GM23248 (cell line): ENCODE measurements at places on chromosomes 12 and 14. TPM values are rescaled to one million over a fixed set of nuclear protein-coding genes. Genes with fewer than 3 reads are reported as not detected.
A peak's percentile ranks its signal among the peaks of the same experiment; 100 is the strongest.

DNA sequence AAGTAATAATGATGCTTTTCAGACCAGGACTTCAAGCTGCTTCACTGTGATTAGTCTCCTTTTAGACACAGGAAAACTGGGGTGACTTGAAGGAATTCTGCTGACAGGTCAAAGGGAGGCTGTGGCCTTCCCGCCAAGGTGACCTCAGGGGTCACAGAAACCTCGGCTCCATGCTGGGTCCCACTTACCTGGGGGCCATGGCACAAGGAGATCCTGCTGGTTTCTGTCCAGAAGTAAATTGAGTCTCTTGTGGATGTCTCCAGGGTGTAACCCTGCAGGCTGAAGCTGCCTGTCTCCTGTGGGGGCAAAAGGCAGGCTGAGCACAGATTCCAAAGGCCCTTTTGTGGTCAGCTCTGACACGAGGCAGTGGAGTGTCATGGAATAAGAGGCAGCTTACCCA, 138.7 kb upstream of the MED13L start:
- peaks cover 2% of the 10 kb centered on the region; the same call in 1 of the 2 replicates for H3K4me1 ChIP-seq
- H3K4me3 ChIP-seq: no peak overlapping the region
- DNase-seq: peak; percentile 15
- H3K27ac ChIP-seq: no peak overlapping the region
- no peaks in the 10 kb centered on the region for H3K27me3 ChIP-seq
- H3K36me3 ChIP-seq: no peaks in the 10 kb centered on the region

The SPX gene
- 0.63 and 1.2 TPM in 2 replicates for total RNA-seq

The CMA1 gene
- not detected in 2 replicates for total RNA-seq

GRCh38 chr14:64220056-64220455, 74.1 kb downstream of the ESR2 start:
- no peaks in the 10 kb centered on the region for H3K4me1 ChIP-seq
- H3K4me3 ChIP-seq: no peak overlapping the region
- no peaks in the 10 kb centered on the region for H3K36me3 ChIP-seq
- DNase-seq: no peak

DNA sequence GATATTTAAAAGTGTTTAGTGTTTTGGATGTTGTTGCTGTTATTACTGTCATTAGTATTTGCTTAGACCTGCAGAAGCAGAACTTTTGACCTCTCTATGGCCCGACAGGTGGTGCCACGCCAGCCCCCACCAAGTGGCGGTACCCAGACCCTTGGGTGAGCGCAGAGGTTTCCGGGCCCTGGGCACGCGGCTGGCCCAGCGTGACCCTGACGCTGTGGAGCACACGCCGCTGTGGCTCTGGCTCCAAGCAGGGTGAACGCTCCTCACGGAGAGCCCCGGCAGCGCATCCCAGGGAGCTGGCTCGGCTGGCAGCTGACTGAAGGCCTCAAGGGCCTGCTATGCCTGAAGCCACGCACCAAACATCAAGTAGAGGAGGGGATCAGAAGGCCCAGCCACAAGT, 22.6 kb downstream of the SLC25A47 start:
- no peak overlapping the region for H3K27ac ChIP-seq
- DNase-seq: no peak
- H3K27me3 ChIP-seq: no peaks in the 10 kb centered on the region

- no peaks in the 10 kb centered on the region for H3K27me3 ChIP-seq
- DNase-seq: peak; percentile 96
- peaks cover 24% of the 10 kb centered on the region for H3K4me1 ChIP-seq
Measured at GRCh38 chr12:6069437-6070093, 54.9 kb downstream of the VWF start.

The HVCN1 gene
- total RNA-seq: 4.1 and 7.6 TPM in 2 replicates

The KRT71 gene
- total RNA-seq: not detected in 2 replicates

The ACRBP gene
- total RNA-seq: not detected in 2 replicates

The OR6C6 gene
- not detected in 2 replicates for total RNA-seq

DNA sequence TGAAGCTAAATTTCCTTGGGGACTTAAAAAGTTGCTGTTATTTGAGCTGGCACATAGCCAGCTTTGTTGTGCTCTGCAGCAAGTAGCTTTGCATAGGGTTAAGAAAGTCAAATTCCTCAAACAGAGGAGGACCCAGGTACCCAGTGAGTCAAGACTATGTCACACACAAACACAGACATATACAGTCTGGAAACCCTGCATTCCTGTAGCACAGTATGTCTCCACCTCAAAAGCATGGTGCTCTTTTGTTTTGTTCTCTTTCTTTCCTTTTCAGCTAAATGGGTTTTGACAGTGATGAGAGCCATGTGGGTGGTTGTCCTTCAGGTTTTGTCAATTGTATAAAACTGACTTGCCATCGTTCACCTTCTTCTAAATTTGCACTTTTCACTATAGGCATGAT, 179.6 kb upstream of the DIO2 start:
- H3K4me3 ChIP-seq: no peak overlapping the region
- H3K27me3 ChIP-seq: no peaks in the 10 kb centered on the region
- H3K36me3 ChIP-seq: no peaks in the 10 kb centered on the region
- H3K27ac ChIP-seq: no peak overlapping the region
- peak; percentile 51 for DNase-seq

- H3K4me3 ChIP-seq: peak overlapping the region; percentile 90
- H3K4me1 ChIP-seq: peaks cover 17% of the 10 kb centered on the region
- peaks cover 8% of the 10 kb centered on the region for H3K36me3 ChIP-seq
- peak overlapping the region; percentile 33; the same call in 1 of the 2 replicates for H3K27ac ChIP-seq
- H3K27me3 ChIP-seq: no peaks in the 10 kb centered on the region
- peak; percentile 84 for DNase-seq
Measured at GRCh38 chr14:21476523-21476924, 235 bp downstream of the RAB2B start.

The AKAP6 gene
- 14.3 and 19.1 TPM in 2 replicates for total RNA-seq

The FAM90A1 gene
- not detected in 2 replicates for total RNA-seq

The RASAL1 gene
- not detected in 2 replicates for total RNA-seq

DNA sequence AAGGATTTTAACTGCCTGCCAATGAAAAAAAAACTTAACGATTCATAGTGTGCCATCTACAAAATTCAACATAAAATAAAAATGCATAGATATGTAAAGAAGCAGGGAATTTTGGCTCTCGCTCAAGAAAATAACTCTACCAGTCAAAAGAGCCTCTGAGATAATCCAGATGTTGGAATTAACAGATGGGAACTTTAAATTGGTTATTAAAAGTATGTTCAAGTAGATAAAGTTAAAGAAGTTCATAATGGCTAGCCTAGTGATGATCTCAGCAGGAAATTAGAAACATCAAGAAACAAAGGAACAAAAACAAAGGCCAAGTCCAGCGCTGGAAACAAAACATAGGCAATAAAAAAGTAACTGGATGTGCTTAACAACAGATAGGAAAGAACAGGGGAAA, 23.1 kb downstream of the PIK3C2G start:
- no peak overlapping the region for H3K27ac ChIP-seq
- peaks cover 10% of the 10 kb centered on the region; the same call in 1 of the 2 replicates for H3K4me1 ChIP-seq
- H3K4me3 ChIP-seq: no peak overlapping the region
- H3K36me3 ChIP-seq: no peaks in the 10 kb centered on the region
- H3K27me3 ChIP-seq: no peaks in the 10 kb centered on the region

GRCh38 chr14:99252940-99253868, 18.8 kb downstream of the BCL11B start:
- no peaks in the 10 kb centered on the region for H3K36me3 ChIP-seq
- H3K27ac ChIP-seq: no peak overlapping the region
- DNase-seq: no peak
- H3K4me3 ChIP-seq: no peak overlapping the region
- peaks cover 3% of the 10 kb centered on the region; the same call in 1 of the 2 replicates for H3K27me3 ChIP-seq
- H3K4me1 ChIP-seq: no peaks in the 10 kb centered on the region

DNA sequence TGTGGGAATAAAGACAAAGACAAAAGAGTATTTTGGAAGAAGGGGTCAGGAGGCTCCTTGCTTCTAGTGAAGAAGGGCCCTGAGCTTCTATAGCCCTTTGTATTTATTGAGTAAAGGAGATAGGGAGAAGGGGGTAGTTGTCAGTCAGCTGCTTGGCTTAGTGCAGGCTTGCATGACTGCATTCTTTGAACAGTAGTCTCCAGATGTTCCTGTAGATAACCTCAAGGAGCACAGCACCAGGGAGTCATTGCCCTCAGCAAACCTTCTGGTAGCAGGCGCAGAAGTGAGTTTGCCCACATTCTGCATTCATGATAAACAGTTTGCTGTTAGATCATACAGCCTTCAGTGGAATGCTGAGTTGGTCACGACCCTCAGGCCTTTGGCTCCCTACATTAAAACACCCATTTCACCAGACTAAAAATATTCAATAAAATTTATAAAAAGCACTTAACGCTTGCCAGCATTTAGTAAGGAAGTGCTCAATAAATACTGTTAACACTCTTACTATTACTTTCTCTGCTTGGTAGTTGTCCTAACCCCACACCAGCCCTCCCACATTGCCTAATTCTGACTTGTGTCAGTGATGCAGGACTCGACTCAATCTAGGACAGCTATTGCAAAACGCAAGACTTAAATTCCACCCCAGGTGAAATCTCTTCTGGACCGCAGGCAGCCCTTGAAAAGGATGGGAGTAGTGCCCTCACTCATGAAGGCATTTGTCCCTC, 3.0 kb upstream of the DHRS4 start:
- no peak overlapping the region for H3K27ac ChIP-seq
- no peaks in the 10 kb centered on the region for H3K27me3 ChIP-seq
- no peak for DNase-seq
- peaks cover 15% of the 10 kb centered on the region; the same call in 1 of the 2 replicates for H3K4me1 ChIP-seq

The OASL gene
- 0.54 TPM in 1 of 2 replicates, not detected in the other for total RNA-seq

DNA sequence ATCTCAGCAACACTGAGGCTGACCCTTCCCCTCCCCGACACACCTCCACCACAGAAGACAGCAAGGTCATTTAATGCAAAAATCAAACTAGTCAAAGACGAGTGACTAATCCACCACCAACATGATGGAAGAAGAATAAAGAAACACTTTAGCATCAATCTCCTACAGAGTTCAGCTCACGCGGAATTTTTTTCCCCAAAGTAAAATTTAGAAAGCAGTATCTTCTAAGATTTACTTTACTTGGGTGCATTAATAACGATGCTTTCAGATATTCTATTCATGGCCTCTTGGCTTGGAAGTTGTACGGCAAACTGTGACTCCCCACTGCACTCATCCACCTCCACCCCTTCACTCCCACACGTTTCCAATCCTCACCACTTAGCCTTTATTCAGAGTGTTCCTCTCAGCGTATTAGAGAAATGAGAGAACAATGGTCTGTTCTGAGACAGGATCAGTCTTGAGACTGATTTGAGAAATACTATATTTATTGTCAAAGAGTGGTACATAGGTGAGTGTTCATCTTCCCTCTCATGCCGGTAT, 1.9 kb downstream of the EGLN3 start:
- H3K4me3 ChIP-seq: no peak overlapping the region
- DNase-seq: no peak
- H3K27ac ChIP-seq: no peak overlapping the region
- peaks cover 58% of the 10 kb centered on the region for H3K27me3 ChIP-seq
- no peaks in the 10 kb centered on the region for H3K4me1 ChIP-seq
- H3K36me3 ChIP-seq: no peaks in the 10 kb centered on the region

DNA sequence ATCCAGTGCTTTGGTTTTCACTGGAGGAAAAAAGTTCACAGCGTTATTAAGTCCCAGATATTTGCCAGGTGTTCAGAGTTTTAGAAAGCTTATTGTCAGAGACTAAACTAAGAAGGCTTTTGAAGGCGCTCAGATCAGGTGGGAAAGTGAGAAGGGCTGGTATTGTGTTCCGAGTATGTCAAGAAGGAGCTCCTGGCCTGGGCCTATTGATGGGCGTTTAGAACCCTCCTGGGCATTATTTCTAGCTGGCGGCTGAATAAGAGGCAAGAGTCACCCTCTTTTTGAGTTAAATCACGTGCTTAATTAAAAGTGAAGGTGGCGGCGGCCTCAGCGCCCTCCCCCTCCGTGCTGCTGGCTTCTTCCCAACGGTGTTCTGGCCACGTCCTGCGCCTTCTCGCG, 20.9 kb upstream of the GNS start:
- H3K36me3 ChIP-seq: no peaks in the 10 kb centered on the region
- no peaks in the 10 kb centered on the region for H3K4me1 ChIP-seq
- H3K4me3 ChIP-seq: peak overlapping the region; percentile 48
- DNase-seq: no peak

GRCh38 chr14:96100161-96101064, 61.3 kb downstream of the C14orf132 start:
- no peak overlapping the region for H3K27ac ChIP-seq
- H3K27me3 ChIP-seq: no peaks in the 10 kb centered on the region
- peak; percentile 86 for DNase-seq
- H3K4me1 ChIP-seq: peaks cover 17% of the 10 kb centered on the region
- H3K4me3 ChIP-seq: no peak overlapping the region
- H3K36me3 ChIP-seq: no peaks in the 10 kb centered on the region

GRCh38 chr14:24935796-24936195, 114.2 kb downstream of the STXBP6 start:
- no peaks in the 10 kb centered on the region for H3K27me3 ChIP-seq
- no peak overlapping the region for H3K27ac ChIP-seq
- H3K4me3 ChIP-seq: no peak overlapping the region
- no peaks in the 10 kb centered on the region for H3K36me3 ChIP-seq
- DNase-seq: no peak

DNA sequence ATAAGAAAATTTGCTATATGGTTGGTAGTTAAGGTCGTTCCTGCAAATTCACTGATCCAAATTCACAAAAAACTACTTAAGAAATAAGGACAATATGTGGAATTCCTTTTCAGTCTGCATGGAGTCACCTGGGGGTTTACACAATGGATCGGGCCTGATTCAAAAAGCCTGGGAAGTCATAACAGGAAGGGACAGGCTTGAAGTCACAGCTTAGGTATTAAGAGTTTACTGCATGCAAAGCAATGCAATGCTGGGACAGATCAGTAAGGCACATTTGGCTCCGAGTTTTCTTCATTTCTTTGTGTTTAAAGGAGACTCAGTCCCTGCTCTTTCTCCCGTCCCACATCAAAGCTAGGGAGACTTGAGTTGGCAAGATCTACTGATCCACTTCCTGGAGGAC, 153.3 kb downstream of the NTF3 start:
- H3K27ac ChIP-seq: no peak overlapping the region
- H3K4me1 ChIP-seq: peaks cover 32% of the 10 kb centered on the region
- no peak for DNase-seq
- no peaks in the 10 kb centered on the region for H3K36me3 ChIP-seq

GRCh38 chr14:23539248-23540140, 12.1 kb downstream of the ZFHX2 start:
- H3K27me3 ChIP-seq: no peaks in the 10 kb centered on the region
- H3K36me3 ChIP-seq: no peaks in the 10 kb centered on the region
- DNase-seq: peak; percentile 46
- no peak overlapping the region for H3K4me3 ChIP-seq

DNA sequence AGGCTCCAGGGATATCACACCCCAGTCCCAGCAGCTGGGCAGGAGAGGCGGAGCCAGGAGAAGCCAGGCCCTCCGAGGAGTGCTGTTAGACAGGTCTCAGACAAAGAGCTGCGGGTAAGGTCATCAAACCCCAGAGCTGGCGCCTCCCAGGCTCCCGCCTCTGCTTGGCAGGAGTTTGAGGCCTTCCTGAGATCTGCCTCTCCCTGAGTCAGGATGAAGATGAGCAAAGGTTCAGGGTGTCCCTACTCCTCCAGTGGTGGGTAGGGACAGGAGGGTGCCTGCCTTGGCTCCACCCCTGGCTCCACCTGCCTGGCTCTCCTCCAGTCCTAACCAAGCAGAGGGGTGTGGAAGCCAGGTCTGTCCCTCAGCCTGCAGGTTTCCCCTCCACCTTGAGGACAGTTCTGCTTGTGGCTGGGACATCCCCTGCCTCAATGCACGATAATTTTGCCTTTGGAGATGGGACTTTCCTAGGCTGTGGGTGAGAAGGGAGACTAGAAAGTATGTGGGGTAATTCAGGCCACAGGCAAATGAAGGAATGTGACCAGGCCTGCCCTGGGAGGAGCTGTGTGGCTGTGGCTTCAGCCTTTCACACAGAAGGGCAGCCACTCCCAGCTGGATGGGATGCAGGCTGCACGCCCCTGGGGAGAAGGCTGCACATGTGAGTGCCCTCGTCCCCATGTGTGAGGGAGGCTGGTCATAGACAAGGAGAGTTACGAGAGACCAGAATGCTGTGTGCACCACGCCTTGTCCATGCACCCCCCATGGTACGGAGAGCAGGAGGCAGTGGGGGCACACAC, 2.2 kb downstream of the PLEKHG6 start:
- DNase-seq: peak; percentile 49
- H3K4me3 ChIP-seq: no peak overlapping the region
- no peaks in the 10 kb centered on the region for H3K36me3 ChIP-seq
- peaks cover 4% of the 10 kb centered on the region; the same call in 1 of the 2 replicates for H3K27me3 ChIP-seq
- no peak overlapping the region for H3K27ac ChIP-seq
